ENCODE measurements at places on chromosomes 2 and 18.

GRCh38 chr18:41072946-41073345, 882.1 kb upstream of the PIK3C3 start:
- DNase-seq: no peak

GRCh38 chr2:11482473-11483035, 16.6 kb upstream of the E2F6 start:
- DNase-seq: no peak

DNA sequence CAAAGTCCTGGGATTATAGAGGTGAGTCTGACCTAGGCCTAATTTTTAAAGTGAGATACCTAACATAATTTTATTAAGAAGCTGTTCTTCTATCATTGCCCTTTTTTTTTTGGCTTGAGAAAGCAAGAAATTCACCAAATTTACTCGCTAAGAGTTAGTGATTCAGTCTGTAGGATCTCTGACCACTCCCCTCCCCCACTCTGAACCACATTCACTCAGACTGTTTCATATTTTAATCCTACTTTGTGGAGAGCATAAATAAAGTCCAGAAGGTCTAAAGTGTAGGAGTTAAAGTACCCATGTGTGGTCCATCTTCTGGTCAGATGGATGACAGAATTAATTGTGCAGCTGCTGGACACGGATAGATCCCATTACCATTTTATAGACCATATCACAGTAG, 115.8 kb upstream of the MGAT5 start:
- no peak for DNase-seq

DNA sequence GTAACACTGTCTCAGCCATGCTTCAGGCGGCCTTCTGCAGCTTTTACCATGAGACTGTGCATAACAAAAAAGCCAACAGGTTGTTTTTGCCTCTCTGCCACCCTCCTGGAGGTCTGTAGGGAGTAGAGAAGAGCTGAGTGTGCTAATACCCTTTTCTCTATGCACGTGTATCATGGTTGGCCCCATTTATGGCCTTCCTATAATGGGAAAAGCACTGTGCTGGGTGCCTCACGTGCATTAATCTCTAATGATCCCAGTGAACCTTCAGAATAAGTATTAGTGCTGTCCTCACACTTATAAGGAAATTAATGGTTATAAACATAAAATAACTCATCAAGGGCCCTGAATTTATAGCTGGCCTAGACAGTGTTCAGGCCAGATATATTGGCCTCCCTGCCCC, 164.2 kb downstream of the CDH20 start:
- no peak for DNase-seq

- DNase-seq: no peak
Measured at GRCh38 chr2:97714084-97714949, 941 bp downstream of the ZAP70 start.

DNA sequence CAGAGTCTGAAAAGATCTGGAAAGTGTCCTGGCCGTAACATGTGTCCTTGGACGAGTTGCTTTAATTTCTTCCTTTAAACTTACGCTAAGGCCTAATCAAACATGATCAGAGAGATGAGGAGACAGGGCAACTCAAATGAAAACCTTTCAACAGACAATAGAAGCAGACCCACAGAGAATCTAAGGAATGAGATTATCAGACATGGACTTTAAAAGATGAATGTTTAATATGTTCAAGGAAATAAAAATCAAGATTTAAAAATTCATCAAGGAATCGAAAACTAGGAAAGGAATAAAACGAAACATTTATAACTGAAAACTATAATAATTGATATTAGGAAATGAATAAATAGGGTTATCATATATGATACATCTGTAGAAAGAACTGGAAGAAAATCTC, 55.1 kb downstream of the RAB31 start:
- no peak for DNase-seq

- no peak for DNase-seq
Measured at GRCh38 chr2:170578606-170579005, 136.5 kb upstream of the SP5 start.

GRCh38 chr2:107303964-107304363, 418.0 kb upstream of the ST6GAL2 start:
- no peak for DNase-seq

DNA sequence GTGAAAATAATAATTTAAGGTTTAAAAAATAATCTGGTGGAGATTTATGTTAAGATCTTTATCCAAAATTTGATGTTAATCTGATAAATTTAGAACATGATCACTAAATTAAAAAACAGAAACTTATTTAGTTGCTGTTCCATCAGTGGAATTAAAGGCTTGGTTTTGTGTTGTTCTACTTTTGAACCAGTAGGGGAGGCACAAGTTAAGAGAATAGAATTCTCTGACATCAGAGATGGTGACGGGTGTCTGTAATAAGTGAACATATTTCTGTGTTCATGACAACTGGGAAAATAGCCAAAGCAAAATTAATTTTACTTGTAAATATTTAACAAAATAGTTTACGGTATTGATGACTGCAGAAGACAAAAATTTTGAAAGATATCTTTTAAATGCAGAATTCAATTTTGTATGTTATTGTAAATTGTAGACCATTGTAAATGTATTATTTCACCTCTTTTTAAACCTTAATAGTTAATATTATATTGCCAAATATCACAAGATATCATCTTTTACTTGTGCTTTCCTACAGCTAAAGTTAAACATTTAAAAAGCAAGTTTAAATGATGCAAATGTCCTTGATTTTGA, 106.0 kb downstream of the UBR3 start:
- no peak for DNase-seq

DNA sequence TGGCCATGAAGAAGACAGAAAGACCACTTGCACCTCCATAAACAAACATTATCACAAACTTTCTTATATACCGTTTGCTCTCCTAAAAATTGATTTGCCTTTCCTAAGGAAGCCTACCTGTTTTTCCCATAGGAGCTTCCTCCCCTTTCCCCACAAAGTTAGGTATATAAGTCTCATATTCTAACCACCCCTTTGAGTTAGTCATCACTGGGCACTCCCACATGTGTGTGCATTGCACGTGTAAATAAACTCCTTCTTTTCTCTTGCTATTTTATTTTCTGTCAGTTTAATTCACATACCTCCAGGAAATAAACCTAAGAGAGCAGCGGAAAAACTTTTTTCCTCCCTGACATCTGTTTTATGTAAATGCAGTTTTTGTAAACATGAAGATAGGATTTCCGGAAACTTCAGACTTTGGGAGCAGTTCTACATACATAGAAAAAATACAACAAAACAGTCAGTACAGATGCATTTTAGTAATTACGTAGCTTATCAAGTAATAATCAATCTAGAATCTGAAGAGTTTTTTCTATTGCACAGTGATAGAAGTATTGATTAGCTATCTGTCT, 46.6 kb downstream of the PLCL1 start:
- DNase-seq: no peak

- DNase-seq: no peak
Measured at GRCh38 chr18:69648486-69648885, 247.8 kb downstream of the DOK6 start.

DNA sequence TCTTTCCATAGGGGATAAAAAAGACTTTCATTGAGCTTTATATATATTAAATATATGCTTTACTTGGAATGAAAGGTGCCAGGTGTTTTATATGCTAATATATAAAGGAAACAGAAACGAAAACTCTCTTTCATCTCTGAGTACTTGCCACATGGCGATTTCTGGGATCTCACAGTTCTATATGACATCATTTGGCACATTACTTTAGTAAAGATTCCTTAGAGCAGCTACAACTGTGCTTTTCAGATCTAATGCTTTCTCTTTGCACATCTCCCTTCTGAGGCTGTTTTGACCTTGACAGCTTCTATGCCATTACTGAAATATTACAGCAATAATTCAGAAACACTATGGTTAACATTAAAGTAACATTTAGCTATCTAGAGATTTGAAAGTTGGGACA, 1082.9 kb upstream of the CDH2 start:
- DNase-seq: no peak

GRCh38 chr2:225022188-225022587, 20.1 kb downstream of the DOCK10 start:
- DNase-seq: no peak

- no peak for DNase-seq
Measured at GRCh38 chr18:892316-892715, 12.4 kb upstream of the ADCYAP1 start.

- no peak for DNase-seq
Measured at GRCh38 chr18:30254331-30254730, 788.2 kb downstream of the DSC3 start.

GRCh38 chr2:241777170-241777685, 606 bp downstream of the GAL3ST2 start:
- DNase-seq: no peak

DNA sequence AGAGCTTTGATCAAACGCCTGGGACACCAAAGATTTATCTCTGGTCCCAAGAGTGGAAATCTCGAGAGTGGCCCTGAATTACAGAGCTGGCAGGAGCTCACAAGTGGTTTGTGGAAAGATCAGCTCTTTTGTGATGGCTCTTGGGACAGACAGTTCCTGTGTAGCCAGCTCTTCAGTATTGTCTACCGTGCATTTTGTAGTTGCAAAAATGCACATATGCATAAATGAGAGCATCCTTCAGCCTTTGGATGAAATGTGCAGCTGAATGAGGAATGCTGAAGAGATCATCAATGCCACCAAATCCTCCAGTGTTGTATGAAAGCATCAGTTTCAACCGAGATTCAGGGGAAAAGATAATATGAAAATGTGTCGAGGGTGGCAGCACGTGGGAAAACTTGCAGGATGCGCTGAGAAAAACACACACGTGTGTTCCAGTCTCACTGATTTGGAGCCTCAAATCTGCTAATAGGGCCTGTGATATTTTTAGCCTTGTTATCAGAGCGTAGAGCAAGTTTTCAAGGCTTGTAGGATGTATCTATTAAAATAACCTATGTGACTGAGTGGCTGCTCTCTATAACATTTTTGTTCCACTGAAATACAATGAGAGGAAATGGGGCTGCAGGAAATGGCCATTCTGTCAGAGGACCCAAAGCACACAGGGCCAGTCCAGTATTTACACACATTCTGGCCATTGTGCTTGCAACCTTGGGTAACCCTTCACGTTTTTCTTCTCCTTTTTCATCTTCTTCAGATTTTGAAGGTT, 138.7 kb downstream of the PRKCE start:
- no peak for DNase-seq

DNA sequence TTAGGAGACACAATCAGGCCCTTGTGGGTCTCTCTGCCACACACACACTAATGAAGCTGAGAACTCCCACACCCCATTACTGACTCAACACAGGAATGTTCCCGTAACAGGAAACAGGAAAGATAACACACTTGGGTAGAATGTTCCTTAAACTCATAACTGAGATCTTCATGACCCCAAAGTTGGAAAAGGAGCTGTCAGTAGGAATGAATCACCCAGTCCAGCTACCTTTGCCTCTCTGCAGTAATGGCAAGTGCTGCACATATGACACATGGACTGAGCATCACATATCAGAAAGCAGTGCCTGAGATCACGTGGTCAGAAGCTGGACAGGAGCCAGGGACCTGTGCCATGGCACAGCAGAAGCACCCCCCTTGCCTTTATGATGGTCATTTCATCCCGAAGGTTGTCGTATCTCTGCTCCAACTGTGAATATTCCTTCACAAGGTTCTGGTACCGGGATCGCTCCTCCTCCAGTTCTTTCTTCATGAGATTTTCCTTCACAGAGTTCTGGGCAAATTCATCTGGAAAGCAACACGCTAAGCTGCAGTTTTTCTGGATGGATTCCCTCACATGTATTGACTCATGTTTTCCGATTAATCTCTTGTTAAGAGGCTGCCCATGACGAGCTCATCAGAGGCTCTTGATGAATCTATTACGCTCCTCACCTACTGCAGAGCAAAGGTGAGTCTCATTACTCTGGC, 65.4 kb upstream of the ACAA2 start:
- DNase-seq: no peak

DNA sequence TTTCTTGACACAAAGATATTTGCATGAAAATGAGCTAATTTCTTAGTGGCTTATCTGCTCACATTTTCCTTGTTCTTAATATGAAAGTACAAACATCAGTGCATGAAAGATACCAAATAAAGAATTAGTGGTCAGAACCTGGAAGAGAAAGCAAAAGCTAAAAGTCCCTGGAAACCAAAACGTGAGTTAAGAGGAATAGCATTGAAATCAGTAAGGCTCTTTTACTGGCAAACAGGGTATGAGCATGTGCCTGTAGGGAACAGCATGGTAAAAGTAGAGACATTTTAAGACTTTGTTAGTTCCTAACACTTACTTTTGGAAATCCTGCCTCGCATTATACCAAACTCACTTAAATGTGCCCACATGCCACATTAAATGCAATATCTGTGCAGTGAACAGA, 31.9 kb upstream of the CWC22 start:
- DNase-seq: no peak

DNA sequence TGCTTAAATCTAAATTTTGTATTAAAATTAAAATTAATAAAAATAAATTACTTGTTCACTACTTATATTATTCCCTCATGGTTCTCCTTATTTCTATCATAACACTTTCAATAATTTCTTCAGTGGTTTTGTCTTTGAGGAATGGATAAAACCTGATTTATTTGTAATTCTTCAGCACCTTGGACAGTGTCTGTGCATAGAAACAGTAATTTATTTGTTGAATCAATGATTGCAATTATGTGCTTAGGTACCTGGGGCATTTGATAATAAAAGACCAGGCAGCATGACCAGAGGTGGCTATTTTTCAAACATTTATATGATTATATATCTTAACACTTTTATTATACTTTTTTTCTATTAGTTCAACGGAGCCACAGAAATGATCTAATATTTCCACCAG, 1062.7 kb downstream of the DSC3 start:
- no peak for DNase-seq

DNA sequence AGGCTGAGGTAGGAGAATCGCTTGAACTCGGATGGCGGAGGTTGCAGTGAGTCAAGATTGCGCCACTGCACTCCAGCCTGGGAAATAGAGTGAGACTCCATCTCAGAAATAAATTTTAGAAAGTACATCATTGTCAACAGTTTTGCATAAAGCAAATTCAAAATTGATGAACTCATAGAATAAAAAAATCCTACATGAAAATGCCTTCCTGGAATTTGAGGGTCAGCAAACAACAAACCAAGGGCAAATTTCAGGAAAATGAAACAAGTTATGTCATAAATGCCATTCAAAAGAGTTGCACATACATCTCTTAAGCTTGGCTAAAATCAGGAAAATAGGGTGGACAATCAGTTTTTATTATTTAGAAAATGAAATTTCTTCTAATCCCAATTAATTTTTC, 45.1 kb downstream of the COL5A2 start:
- DNase-seq: no peak

GRCh38 chr18:78368726-78369125, 610.9 kb upstream of the SALL3 start:
- no peak for DNase-seq

Data from stimulated activated CD8-positive, alpha-beta memory T cell treated with anti-CD3 and anti-CD28 coated beads, Interleukin-7, amount 100 ng/mL, for 4 hours (primary cell).